ENCODE measurements at places on chromosomes 3 and 15.
A peak's percentile ranks its signal among the peaks of the same experiment; 100 is the strongest.

- no peak for DNase-seq
These were observed 27.3 kb downstream of the MED12L start for GRCh38 chr3:151112731-151113130.

DNA sequence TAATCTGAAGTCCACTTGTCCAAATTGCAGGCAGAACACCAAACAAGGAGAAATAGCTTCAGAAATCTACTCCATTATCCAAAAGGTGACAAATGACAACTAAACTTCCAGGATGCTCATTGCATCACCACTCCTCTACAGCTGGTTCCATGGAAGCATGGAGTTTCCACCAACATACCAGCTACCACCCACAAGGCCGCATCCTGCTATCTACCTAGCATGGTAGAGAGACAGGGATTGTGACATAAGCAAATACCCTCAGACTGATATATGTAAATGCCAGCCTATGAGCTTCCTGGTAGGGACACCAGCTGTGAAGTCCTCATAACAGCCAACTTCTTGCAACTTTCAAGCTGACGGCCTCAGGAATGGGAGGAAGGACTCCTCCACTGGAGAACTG is at the start of gene TRIM42:
TRIM42 (plus strand) TSS at position 301 of the 400 bp plus-strand sequence. CDS start 166 bp downstream, outside the sequence.
- DNase-seq, result no peak

DNA sequence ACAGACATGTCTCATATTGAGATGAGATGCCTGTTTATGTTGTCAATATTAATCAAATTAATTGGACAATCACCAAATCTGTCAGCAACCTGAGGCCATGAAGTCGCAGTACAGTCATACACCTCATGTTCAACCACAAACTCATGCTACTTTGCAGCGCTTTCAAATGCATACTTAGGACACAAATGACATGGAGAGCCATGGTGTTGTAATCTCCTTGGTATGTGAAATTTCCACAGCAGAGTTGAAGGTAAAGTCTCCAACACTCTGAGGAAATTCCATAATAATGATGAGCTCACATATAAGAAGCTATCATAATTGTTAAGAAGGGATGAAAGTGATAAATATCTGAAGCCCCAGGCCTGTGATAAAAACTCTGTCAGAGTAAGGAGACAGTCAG is 873.9 kb downstream of the MCTP2 start:
- no peak for DNase-seq

DNA sequence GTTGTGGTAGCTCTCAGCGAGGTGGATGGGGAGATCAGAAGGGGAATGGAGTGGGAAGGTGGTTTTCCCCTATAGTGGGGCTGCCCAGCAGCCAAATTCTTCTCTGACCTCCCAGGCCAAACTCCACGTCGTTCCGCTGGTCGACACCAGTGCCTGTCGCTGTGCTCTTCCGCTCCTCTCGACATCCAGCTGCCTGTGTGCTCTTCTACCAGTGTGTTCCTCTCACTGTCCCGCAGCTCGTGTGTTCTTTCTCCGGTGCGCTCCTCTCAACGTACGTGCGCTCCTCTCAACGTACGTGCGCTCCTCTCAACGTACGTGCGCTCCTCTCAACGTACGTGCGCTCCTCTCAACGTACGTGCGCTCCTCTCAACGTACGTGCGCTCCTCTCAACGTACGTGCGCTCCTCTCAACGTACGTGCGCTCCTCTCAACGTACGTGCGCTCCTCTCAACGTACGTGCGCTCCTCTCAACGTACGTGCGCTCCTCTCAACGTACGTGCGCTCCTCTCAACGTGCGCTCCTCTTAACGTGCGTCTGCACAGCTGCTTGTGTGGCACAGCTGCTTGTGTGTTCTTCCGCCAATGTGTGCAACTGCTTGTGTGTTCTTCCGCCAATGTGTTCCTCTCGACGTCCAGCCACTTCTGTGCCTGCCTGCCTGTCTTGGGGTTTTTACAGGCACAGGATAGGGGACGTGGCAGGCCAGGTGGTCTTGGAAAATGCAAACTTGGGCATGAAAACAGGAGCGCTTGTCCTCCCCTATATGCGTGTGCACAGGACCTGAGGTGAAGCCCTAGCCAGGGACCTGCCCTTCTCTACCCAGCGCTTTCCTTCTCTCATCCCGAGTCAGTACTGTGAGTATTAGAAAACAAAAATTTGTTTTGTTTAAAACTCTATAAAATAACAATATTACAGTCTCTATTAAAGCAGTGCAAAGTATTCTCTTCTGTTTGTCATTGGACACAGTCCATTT is 991.1 kb downstream of the GBE1 start:
- no peak for DNase-seq

- no peak for DNase-seq
These were observed 36.3 kb upstream of the TMEM42 start for GRCh38 chr3:44825264-44825925.

- peak; percentile 62 for DNase-seq
These were observed 11.1 kb downstream of the LRCH3 start for GRCh38 chr3:197801891-197802778.

- no peak for DNase-seq
These were observed 118.2 kb upstream of the THBS1 start for GRCh38 chr15:39462691-39463090.
